Endothelial cell of umbilical vein (primary cell): ENCODE measurements at places on chromosomes 16 and 17.

DNA sequence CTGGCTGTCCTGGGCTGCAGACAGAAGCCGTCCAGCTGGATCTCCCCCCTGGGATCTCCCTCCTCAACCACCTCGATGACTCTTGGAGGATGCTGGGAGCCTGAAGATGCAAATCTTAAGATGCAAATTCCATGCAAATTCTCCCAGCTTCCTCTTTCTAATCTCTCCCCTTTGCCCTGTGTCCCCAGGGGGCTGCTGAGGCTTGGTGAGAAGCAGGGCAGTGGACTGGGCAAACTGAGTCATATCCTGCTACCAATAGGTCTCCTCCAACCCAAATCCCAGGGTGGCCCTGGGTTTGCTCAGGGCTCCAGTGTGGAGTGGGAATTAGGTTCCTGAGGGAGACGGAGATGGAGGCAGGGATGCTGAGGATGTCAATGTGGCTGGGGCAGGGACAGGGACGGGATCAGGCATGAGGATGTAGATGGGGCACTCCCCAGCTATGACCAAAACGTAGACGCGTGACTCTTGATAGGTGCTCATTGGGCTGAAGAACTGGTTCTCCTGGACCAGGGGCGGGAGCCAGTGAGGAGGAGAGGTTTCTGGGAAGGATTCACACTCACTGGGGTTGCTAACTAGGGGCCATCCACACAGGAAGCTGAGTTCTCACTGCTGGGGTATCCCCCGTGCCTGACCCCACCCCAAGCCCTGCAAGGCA is 3.6 kb upstream of the ALOX12B start:
- no peak for DNase-seq

DNA sequence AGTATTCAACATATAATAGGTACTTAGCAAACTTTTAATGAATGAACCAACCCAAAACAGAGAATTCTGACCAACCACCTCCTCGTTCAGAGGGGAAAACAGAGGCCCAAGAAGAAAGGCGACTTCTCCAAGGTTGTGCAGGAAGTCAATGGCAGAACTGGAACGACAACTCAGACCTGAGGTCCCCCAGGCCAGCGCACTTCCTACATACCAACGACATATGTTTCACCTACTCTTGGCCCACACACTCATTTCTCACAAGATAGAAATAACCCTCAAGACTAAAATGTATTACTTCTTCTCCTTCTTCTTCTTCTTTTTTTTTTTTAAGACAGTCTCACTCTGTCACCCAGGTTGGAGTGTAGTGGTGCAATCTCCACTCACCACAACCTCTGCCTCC is 14.4 kb downstream of the CHCT1 start:
- no peak for DNase-seq

DNA sequence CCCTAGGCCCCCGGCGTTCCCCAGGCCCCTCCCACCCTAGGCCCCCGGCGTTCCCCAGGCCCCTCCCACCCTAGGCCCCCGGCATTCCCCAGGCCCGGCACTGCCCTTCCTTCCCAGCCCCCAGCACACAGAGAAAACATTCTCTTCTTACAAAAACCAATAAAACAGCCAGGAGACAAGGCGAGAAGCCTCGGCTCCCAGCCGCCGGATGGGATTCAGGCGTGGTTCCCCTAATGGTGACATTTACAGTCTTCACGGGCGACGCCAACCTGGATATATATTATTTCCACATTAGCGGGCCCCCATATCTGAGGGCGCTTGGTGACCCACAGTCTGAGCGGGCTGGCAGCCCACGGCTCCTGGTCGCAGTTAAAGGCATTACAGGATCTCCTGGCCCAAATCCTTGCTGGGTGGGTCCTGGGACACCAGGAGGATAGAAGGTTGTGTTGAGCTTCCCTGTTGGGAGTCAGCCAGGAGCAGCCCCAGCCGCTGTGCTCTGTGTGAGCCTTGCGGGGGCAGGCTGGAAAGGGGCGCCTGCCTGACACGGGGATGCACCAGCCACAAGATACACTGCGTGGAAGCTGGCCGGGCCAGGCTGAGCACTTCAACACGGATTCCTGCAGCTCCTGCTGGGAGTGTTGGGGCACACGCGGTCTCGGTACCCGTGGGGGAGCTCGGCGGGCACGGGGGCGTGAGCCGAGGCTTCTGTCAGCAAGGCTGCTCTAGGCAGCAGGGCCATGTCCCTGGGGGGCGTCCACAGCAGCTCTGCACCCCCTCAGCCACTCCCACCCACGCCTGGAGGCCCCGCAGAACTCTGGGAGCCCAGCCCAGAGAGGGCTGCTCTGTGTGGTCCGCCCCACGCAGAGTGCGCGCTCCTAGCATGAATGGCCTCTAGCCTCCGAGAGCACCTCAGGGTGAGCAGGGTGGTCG is 83.7 kb downstream of the LMF1 start:
- peak; percentile 9 for DNase-seq

- no peak for DNase-seq
Measured at GRCh38 chr17:7959503-7960253, 27.7 kb downstream of the CNTROB start.

DNA sequence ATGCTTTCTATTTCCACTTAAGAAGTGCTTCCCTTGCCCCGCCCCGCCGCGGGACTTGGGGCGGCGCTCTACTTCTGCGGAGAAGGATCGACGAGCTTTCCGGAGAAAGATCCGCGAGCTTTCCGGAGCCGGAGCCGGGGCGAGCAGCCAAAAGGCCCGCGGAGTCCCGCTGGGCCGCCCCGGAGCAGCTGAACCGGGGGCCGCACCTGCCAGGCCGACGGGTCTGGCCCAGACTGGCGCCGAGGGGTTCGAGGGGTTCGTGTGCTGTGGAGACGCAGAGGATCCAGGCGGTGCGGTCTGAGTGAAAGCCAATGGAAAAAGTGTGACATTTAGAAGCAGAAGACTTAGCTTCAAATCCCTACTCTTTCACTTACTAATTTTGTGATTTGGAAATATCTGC is 50.8 kb downstream of the TBC1D26 start:
- DNase-seq: peak; percentile 36

- no peak for DNase-seq
Measured at GRCh38 chr17:39706921-39707337, 7.1 kb downstream of the ERBB2 start.

GRCh38 chr16:85123891-85124635 is 11.8 kb upstream of the CIBAR2 start:
- peak; percentile 70 for DNase-seq
